ENCODE measurements at places on chromosomes 11 and 22.

- no peak for DNase-seq
Measured at GRCh38 chr11:76708972-76709660, 38.6 kb upstream of the LRRC32 start.

GRCh38 chr11:32012049-32012448 lies 78.8 kb upstream of the RCN1 start:
- DNase-seq, result no peak

GRCh38 chr11:116931206-116931953 lies 94.0 kb upstream of the APOA1 start:
- DNase-seq, result no peak

DNA sequence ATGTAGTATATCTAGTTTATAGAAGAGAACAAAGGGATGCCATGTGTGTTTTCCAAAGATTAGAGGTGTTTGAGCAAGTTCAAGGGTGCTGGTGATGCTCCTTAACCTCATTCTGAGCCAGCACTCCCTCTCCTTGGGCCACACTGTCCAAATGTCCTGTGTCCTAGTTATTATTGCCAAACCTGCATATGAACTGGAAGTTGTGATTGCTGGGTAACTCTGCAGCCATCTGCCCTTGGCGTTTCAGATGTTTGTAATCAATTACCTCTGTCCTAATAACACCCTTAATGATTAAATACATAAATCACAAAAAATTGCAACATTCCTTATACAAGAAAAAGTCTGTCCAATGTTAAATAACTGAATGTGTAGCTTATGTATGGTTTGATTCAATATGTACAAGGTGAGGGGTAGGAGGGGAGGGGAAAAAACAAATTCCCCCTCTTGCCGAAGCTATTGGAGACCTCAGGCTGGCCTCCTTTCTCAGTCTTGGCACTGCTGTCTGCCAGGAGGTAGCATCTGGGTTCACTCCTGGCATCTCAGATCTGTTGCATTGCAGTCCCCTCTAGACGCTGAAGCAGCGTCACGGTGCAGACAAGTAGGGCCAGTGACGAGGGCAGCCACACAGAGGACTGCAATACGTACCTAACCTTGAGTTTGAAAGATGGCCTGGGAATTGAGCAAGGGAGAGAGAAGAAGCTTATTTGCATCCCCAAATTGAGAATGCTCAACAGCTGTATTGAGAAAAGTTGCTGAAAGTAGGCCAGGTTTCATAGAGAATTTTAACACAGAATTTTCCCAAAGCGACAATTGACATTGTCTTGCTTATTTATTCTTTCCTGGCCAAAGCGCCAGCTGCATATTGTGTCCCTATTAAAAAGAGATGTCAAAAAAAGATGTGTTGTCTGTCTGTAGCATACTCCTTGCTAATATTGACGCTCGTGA lies 89.6 kb upstream of the ARHGAP32 start:
- peak; percentile 66 for DNase-seq

GRCh38 chr11:35622070-35622469 lies 3.8 kb downstream of the FJX1 start:
- no peak for DNase-seq

GRCh38 chr22:31160328-31160978 lies 471 bp downstream of the RNF185 start:
- DNase-seq, result no peak
